SK-MEL-5 (cell line): ENCODE measurements at places on chromosomes 4 and X. TPM values are rescaled to one million over a fixed set of nuclear protein-coding genes. Genes with fewer than 3 reads are reported as not detected.
A peak's percentile ranks its signal among the peaks of the same experiment; 100 is the strongest.

DNA sequence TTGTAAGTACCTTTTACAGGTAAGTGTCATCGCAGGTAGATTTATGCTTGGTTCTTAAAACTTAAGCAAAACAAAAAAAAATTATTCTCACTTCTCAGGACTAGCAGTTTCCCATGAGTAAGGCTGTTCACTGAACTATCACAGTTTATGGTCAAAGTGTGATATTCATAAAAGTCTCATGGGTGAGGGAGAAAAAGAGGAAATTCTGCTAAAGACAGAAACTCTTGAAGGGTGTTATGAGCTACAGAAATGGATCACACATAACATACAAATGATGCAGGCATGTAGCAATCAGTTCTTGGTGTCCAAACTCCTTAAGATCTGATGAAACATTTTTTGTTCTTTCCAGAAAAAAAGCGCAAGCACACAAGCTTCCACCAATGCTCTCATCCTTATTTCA, 8.5 kb downstream of the RAB9A start:
- no peak for DNase-seq

DNA sequence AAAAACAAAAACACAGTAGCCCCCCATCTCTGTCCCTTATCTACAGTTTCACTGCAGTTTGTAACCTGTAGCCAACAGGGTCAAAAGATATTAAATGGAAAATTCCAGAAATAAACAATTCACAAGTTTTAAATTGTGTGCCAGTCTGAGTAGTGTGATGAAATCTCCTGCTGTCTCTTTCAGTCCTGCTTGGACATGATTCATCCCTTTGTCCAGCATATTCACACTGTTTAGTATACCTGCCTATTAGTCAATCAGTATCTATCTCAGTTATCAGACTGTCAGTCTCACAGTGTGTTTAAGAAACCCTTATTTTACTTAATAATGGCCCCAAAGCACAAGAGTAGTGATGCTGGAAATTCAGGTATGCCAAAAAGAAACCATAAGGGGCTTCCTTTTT, 21.9 kb downstream of the CNOT6L start:
- DNase-seq: no peak

DNA sequence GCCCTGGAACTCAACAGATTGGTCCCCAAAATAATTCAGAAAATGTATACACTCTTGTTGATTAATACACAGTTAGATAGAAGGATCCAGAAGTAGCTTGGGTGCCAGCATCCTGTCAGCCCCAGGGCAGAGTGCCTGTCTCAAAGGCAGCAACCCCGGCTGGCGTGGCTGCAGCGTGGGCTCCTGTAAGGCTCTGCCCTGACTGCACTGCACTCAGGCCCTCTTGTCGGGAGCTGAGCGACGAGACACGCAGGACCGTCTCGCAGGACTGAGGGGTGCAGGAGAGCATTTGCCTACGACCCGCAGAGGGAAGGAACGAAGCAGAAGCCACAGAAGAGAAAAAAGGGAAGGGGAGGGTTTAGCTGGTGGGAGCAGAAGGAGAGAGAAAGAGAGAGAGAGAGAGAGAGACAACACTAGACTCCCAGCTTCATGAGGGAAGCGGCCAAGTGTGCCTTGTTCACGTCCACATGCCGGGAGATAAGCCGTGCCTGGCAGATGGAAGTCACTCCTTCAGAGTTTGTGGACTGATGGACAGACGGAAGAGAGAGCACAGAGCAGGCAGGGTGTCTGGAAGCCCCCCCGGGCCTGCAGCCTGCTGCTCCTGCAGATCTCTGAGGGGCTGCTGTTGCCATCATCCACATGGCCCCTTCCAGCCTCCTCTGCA, 38.7 kb upstream of the HELT start:
- DNase-seq: no peak

The METAP1 gene
- total RNA-seq: 53.1 and 58.4 TPM in 2 replicates

- DNase-seq: no peak
Observed at GRCh38 chr4:7487998-7488671, 53.4 kb upstream of the PSAPL1 start.

The JCHAIN gene
- not detected in 2 replicates for total RNA-seq

The TGIF2LX gene
- total RNA-seq: not detected in 2 replicates

GRCh38 chr4:14615671-14616070, 386.6 kb upstream of the CPEB2 start:
- DNase-seq: no peak

The PRDM8 gene
- total RNA-seq: 0.05 TPM in 2 replicates

GRCh38 chrX:43753637-43754036, 97.5 kb downstream of the MAOA start:
- DNase-seq: no peak

- no peak for DNase-seq
Observed at GRCh38 chr4:74738464-74739143, 55.7 kb downstream of the BTC start.

The HHIP gene
- 0.05 TPM in 1 of 2 replicates, not detected in the other for total RNA-seq

DNA sequence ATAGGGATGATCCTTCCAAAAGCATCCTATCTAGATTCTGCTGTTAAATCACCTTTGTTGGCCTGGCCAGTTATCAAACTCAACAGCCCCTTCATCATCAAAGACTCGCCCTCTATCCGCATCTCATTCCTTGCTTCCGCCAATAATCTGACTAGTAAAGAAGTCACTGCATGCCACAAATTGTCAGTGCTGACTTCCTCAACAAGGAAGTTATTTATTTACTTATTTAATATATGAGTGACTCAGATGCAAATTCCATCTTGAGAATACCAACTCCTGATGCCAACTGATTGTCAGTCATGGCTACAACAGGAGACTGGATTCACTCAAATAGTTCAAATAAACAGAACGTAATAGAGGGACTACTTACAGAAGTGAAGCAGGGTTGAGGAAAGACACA, 283.8 kb downstream of the TRIML1 start:
- no peak for DNase-seq

The ARHGAP6 gene
- total RNA-seq: 0.16 and 0.21 TPM in 2 replicates

DNA sequence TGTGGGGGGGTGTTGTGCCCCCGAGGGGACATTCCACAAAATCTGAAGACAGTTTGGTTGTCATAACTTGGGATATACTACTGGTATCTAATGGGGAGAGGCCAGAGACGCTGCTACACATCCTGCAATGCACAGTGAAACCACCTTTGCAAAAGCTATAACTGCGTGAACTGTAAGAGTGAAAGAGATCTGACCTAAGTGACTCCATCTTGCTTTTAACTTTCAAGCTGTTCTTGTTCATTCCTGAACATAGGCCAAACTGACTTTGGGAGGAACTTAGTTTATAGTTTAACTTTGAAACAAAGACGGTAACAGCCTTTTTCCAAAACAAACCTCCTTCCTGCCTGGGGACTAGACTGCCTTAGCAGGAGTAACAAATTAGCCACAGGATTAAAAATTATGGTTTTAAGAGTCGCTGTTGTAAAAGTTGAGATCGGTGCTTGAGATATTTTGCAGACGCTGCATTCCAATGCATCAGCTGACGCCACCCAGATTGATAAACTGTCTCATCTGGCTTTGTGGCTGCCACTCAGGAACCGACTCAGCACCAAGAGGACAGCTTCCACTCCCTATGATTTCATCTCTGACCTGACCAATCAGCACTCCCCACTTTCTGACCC, 70.9 kb downstream of the ATXN3L start:
- no peak for DNase-seq

The C4orf50 gene
- 0.03 TPM in 2 replicates for total RNA-seq

DNA sequence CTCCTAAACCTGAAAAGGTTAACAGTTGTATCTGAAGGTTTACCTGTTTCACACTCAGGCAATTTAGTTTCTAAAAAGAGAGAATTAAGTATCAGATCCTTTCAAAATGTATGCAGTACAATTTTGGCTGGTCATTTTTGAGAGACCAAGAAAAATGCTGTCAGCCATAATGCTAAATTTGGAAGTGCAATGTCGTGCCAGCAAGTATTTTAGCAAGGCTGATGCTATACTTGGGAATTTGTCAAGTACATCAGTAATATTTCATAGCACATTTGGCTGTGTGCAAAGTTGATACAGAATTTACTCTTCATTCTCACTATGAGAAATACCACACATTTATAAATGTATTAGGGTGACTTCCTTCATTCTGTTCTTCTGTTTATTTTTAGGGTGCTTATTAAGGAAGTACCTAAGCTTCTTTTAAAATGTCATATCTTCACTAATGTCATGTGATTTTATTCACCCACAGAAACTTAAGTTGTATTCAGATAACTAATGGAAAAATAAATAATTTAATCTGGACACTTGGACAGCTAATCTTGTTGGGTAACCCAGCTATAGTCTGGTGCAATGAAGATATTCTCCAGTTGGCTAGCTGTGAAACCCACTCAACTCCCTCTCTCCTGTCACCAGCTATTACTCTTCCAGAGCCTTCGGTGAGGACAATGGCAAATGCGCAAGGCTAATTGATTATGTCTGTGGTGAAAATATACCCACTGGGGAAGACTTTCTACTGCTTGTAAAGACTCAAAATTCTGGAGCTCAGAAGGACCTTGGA, 84.2 kb upstream of the TLL1 start:
- no peak for DNase-seq

- no peak for DNase-seq
Observed at GRCh38 chr4:179097741-179098140, 1655.5 kb upstream of the AGA start.

The RAB33A gene
- 0.18 TPM in 1 of 2 replicates, not detected in the other for total RNA-seq

- no peak for DNase-seq
Observed at GRCh38 chr4:67658302-67658701, 42.7 kb downstream of the UBA6 start.

The APELA gene
- not detected in 2 replicates for total RNA-seq

GRCh38 chr4:24141836-24142235, 252.0 kb upstream of the PPARGC1A start:
- DNase-seq: no peak

- peak; percentile 3 for DNase-seq
Observed at GRCh38 chr4:138953961-138954371, 61.6 kb upstream of the NOCT start.

The GRIA2 gene
- 0.24 and 0.29 TPM in 2 replicates for total RNA-seq

DNA sequence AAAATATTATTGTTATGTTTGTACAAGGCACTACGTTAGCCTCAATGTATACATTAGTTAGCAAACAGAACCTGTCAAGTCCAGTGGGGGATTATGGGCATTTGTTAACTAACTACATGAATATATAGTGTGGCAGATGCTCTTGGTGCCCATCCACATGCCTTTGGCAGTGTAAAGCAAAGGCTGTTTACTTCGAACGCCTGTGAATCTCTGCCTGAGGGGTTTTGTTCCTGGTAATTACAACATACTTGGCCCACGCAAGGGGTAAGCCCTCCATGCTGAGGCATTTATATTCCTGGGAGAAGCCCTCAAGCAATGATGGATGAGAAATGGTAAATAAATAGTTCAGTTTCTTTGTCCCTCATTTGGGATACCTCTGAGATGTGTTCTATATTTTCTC, 119.7 kb downstream of the IL1RAPL1 start:
- no peak for DNase-seq

GRCh38 chrX:117835034-117835433, 281.6 kb downstream of the KLHL13 start:
- DNase-seq: no peak

The RHOH gene
- not detected in 2 replicates for total RNA-seq

DNA sequence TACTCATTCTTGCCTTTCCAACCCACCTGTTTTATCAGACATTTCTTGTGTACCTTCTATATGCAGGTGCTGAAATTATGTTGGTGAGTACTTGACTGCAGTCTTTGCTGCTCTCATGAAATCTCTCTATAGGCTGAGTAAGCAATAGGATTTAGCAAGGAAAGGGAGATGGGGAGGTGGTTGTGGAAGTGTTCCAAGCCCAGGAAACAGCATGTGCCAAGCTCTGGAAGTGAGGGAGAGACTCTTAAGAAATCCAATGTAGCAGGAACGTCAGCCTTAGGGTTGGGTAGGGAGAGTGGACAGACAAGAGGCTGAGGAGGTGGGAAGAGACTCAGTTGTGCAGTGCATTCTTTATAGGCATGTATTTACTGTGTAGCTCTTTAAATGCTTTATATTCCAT, 5.6 kb downstream of the SEPTIN11 start:
- DNase-seq: no peak

- no peak for DNase-seq
Observed at GRCh38 chr4:78018271-78019049, 38.7 kb upstream of the FRAS1 start.

- no peak for DNase-seq
Observed at GRCh38 chr4:165971933-165972332, 98.9 kb downstream of the TLL1 start.

DNA sequence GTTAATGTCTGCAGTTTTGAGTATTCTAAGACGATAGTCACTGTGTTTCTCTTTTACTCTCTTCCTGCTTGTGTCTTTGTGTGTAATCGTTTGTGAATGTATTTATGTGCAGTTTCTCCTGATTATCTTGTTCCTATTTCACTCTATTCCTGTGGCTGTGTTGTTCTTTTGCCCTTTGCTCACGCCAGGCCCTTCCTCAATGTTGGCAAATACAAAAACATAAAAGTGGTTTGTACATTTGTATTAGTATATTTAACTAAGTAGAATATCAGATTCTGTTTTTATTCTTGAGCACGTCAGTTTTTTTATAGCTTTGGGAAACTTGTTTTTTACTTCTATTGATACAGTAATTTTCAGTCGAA, 107.6 kb upstream of the BMPR1B start:
- no peak for DNase-seq

The XAGE3 gene
- total RNA-seq: not detected in 2 replicates

GRCh38 chr4:19314116-19314515, 937.6 kb upstream of the SLIT2 start:
- no peak for DNase-seq

DNA sequence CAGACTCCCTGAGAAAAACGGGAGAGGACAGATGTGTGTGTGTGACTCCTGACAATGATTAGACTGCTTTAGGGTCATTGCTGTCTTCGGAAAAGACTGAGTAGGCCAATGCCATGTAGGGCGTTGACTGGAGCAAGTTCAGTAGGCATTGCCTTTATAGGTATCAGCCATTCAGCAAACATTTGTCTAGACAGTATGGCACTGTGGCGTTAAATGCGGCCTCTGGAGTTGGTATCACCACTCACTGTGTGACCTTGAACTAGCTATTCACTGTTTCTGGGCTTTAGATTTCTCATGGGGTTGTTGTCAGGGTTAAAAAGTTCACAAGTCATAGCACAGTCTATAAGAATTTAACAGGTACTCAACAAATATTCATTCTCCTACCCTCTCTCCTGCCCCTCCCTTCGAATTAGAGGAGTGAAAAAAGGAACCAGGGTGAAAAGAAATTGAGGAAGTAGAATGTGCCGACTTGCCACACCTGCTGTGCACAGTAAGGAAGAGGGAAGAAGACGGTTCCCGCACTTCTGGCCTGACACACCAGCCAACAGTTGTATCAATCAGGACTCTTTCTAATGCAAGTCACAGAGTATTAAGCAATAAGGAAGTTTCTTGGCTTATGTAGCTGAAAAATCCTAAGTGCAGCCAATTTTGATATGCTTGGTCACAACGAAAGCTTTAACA, 83.2 kb upstream of the PLAC8 start:
- no peak for DNase-seq

- no peak for DNase-seq
Observed at GRCh38 chrX:38563030-38563429, 1.7 kb downstream of the TSPAN7 start.
